ENCODE measurements at places on chromosomes 3 and 15.

DNA sequence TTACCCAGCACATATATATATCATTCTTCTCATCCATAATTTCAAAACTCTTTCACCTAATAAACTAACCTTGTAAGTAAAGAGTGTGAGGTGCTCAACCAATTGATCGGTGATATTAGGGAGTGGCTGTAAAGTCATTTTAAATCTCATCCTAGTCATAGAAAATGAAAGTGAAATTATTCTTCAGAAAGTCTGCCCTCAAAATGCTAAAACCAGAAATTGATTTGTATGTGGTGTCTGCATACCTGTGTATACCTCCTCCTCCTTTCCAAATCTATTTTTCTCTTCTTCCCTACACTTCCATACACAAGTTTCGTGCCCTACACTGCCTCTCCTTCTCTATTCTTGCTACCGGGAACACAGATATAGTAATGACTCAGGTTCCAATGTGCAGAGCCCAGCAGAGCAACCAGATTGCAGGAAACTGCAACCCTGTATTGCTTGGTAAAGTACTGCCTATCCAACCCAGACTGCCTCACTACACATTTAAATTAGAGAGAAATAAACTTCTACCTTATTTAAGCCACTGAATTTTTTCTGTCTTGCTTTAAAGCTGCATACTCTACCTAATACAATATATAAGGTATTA, 7.4 kb upstream of the TBC1D5 start:
- DNase-seq: no peak

DNA sequence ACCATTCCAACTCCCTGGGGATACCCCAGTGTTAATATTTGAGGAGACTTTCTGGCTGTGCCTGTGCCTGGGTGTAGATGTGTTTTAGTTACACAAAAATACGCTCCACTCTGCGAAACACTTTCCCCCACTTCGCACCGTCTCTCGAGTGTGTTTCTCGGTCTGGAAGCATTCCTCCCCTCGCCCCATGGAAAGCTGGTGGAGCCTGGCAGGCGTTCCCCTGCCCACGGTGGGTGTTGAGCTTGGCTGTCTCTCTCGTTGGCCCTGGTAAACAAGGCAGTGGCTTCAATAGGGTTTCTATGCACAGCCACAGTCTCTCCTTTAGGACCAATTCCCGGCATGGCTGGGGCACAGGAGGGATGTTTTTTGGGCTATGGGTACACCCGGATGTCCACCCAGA, 19.3 kb downstream of the IQSEC1 start:
- no peak for DNase-seq

GRCh38 chr3:28050885-28051284, 190.5 kb upstream of the CMC1 start:
- DNase-seq: no peak

GRCh38 chr3:46978985-46979944, at the start of gene NBEAL2:
Gene NBEAL2 (plus strand): TSS chr3:46979666. CDS start chr3:46979862, 196 bp downstream.
- DNase-seq: peak; percentile 80

DNA sequence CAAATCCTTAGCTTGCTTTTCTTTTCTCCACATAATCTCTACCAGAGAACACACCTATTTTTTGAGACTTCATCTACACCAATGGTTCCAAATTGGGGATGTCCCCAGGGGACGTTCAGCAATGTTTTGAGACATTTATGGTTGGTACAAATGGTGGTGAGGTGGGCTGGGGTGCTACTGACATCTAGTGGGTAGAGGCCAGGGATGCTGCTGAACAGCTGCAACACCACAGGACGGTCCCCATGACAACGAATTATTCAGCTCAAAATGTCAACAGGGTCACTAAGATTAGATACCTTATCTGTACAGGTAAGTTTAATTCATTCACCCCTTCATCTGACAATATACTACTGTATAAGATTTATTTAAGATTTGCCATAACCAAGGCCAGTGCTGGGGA, 14.4 kb downstream of the GK5 start:
- no peak for DNase-seq

- DNase-seq: no peak
Observed at GRCh38 chr3:194265505-194265892, 85.6 kb downstream of the CPN2 start.

Measured in neural crest cell (in vitro differentiated cells).